ENCODE measurements at places on chromosomes 4 and X. TPM values are rescaled to one million over a fixed set of nuclear protein-coding genes. Genes with fewer than 3 reads are reported as not detected.
A peak's percentile ranks its signal among the peaks of the same experiment; 100 is the strongest.

DNA sequence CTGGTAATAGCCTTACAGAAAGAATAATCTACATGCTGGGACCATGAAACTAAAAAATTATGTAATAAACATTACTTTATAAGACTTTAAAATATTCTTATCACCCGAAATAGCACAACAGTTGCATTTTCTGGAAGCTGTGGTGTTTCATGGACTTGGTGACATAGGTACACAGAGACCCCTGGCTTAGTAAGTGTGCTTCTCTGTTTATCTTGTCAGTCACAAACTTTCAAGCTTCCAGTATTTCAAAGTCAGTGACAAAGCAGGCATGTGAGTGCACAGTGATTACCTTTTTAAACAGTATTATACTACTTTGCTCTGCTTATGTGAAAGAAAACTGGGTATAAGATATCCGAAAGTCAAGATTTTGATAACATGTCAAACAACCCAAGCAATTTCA is 84.3 kb downstream of the PAPSS1 start:
- DNase-seq = no peak

DNA sequence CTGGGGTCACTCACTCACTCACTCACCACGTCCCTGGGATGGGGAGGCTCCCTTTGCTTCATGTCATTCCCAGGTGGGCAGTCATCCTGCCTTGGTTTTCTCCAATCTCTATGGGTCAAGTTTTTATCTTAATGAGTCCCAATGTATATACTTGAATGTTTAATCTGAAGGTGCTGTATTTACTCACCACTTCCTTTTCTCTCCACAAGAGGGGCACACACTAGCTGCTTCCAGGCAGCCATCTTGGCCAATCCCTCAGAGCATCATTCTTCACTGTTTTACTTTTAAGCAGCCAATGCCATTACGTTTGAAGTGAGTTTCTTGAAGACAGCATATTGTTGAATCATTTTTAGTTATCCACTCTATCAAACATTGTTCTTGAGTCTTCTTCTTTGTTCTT is 153.4 kb upstream of the ARSJ start:
- DNase-seq = no peak

- DNase-seq = peak; percentile 63
Observed at GRCh38 chrX:40086569-40087335, 11.0 kb downstream of the BCOR start.

DNA sequence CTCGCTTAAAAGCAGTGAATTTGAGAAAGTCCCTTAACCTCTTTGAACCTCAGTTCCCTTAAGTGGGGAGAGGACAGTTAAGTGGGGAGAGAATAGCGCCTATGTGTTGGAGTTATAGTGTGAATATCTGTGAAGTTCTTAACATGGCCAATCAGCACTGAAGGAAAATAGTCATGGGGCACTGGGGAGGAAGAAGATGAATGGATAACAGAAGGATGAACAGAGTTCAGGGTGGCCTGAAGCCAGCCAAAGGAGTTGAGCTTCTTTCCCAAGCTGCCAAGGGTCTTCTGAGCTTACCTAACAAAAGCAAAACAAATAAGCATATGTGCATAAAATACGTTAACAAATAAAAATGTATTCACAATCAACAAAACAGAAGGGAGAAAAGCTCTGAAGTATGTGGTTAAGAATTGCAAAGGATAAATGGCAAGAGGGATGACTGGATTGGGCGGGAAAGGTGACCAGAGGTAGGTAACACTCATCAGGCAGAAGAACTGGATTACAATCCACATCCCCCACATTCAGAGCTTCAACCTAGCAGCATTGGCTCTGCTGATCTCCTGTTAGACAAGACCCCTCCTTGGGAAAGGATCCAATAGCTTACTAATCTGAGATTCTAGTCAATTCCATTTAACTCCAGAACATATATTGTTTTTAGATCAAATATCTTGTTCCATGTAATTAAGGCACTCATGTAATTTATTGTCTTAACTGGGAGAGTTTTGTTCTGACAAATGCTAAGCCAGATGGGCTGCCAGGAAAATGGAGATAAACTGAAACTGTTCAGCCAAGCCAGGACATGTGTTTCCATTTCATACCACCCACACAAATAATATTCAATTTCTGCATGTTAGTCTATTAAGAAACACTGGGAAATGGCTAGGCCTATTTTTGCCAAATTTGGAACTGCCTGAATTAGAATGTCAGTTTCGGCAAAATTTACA is 221.2 kb downstream of the LDB2 start:
- no peak for DNase-seq

- no peak for DNase-seq
Observed at GRCh38 chrX:17597836-17598439, 139.4 kb upstream of the SCML1 start.

DNA sequence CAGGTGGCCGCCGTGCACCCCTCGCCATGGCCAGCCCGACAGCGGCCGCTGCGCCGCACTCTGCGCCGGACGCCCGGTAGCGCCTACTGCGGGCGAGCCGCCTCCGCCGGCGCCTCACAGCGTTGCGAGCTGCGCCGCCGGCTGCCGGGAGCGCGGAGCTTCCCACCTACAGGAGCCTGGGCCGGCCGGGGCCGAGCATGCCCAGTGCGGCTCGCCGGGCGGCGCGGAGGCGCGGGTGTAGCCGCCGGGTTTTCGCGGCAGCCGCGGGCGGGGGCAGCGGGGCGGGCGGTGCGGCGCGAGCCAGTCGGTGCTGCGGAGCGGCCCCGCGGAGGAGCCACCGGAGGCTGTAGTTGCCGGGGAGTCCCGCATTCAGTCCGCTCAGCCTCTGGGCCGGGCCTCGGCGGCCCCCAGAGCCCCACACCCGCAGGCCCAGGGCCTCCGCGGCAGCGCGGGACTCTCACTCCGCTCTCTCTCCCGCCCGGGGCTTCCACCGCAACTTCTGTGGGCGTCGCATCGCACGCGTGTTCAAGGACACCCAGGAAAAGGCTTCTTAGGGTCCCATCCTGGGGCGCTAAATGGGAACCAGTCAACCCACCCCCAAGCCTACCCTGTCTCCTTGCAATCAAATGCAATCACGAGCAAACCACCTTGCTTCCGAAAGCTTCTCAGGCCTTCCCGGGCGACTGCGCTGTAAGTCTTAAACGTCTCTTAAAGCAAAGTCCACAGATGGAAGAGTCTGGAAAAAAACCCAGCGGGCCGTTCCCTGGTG is at the start of gene MFAP3L:
MFAP3L (minus strand) TSS at position 143 of the 769 bp plus-strand sequence. CDS start 20,518 bp downstream, outside the sequence.
- DNase-seq = peak; percentile 87

DNA sequence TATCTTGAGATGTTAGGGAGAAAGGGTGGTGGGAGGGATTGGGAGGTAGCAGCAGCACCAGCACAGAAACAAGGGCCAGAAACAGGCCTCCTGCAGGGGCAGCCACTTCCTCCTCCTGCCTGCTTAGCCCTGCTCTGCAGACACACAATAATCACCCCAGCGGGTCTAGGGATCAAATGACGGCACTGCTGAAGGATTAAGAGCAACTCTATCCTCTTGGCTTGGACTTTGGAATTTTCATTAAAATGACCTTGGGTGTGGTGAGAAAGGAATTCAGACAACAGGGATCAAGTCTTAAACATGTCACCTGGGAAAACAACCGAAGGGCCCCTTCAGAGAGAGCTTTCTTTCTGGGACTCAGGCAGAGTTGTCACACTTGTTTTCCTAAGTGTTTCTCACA is 353.4 kb downstream of the SPRY1 start:
- DNase-seq = no peak

- no peak for DNase-seq
Observed at GRCh38 chr4:892780-893179, 39.3 kb downstream of the GAK start.

- DNase-seq = no peak
Observed at GRCh38 chr4:121098266-121098665, 25.9 kb upstream of the NDNF start.

DNA sequence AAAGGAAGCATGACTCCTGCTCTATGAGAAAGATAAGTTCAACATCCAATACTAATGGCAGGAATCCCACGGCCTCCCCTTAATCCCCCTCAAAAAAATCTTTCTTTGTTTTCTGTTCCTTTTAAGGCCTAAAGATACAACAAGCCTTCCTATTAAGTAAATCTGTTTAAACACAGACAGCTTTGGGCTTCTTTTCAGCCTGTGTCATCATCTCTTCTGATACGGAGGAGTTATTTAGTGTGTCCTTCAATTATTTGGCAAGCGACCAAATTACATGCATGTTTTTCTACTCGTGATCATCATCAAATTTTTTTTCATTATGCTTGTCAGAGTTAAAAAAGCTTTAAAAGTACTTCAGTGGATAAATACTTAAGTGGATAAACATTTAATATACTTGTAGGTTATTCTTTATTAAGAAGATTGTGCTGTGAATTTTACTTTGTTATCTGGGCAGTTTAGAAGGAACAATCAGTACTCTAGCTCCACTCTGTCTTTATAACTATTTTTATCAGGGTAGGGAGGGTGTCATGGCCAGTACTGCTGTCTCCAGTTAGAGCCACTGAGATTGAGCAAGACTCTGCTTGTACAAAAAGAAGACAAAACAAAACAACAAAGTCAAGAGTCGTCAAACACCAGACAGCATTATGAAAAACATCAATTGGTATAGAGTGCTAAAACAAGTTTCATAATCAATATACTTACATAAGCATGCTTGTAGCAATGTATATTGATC is 210.7 kb downstream of the PRR32 start:
- no peak for DNase-seq

DNA sequence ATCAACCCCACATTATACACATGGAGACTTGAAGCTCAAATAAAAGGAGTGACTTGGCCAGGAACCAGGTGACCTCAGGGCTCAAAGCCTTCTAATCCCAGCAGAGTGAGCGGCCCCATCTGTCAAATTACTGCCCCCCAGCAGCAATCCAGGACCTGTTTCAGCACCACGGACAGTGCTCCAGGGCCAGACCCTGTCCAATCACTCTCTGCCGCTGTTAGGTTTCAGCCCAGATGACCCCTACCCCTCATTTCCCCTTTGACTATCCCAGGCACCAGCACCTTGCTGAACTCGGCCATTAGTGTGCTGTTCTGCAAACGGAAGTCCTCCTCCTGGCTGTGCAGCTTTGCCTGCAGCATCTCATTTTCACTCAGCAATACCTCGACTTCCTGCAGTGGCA is 5.1 kb downstream of the GRIPAP1 start:
- no peak for DNase-seq

GRCh38 chr4:176902710-176903323 is 110.1 kb upstream of the VEGFC start:
- DNase-seq = no peak

The MID2 gene
- 10.0 TPM for total RNA-seq

The IGBP1 gene
- total RNA-seq = 94.7 TPM

The SPATA4 gene
- total RNA-seq = 1.1 TPM

The F9 gene
- not detected for total RNA-seq

The GPR173 gene
- total RNA-seq = 27.0 TPM

Measured in occipital lobe (tissue), 3 donors.